ENCODE measurements at places on chromosomes 5 and 9.

GRCh38 chr9:135561391-135562234, at the start of gene PAEP:
Gene PAEP, plus strand, starts transcription at chr9:135561756.
- DNase-seq: no peak

- DNase-seq: no peak
Measured at GRCh38 chr9:20941174-20941690, 90.2 kb downstream of the HACD4 start.

GRCh38 chr5:81021951-81022687, 62.0 kb downstream of the RASGRF2 start:
- DNase-seq: no peak

DNA sequence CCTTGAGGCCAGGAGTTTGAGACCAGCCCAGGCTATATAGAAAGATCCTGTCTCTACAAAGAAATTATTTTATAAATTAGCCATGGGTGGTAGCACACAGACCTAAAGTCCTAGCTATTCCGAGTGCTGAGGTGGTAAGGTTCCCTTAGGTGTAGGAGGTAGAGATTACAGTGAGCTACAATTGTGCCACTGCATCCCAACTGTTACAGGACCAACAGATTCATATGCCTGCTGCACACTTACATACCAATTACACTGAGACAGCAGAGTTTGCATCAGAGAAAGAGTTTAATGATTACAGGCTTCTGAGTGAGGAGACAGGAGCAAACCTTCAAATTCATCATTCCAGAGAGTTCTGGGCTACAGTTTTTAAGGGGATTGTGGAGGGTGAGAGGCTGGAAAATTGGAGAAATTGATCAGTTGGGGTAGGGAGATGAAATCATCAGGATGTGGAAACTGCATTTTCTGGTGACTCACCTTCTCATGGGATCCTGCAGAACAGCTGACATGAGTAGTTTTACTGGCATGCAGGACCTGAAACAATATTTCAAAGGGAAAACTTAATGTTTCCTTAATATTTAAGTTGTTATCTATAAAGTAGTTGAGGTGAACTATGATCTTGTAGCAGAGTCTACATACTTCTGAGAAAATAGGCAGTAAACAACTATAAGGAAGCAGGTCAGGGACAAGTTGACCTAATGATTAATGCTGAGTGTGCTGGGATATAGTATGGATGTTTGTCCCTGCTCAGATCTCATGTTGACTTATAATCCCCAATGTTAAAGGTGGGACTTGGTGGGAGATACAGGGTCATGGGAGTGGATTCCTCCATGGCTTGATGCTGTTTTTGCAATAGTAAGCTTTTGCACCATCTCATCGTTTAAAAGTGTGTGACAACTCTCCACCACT, 54.7 kb downstream of the ANXA2R start:
- no peak for DNase-seq

DNA sequence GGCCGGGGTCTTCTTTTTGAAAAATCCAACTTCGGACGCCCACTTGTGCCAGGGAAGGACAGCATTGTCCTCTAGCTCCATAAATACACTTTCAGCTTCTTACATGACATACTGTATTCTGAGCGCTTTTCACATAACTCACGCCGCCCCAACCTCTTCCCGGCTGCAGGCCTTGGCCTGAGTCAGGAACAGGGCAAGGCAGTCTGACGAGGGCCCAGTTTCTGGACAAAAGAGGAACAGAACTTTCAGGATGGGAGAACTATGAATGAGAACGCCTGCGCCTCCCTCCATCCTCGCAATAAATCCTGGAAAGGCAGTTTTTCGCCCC, 650 bp downstream of the DCTN4 start:
- no peak for DNase-seq

GRCh38 chr5:53825016-53825415, 264.6 kb downstream of the NDUFS4 start:
- DNase-seq: no peak

DNA sequence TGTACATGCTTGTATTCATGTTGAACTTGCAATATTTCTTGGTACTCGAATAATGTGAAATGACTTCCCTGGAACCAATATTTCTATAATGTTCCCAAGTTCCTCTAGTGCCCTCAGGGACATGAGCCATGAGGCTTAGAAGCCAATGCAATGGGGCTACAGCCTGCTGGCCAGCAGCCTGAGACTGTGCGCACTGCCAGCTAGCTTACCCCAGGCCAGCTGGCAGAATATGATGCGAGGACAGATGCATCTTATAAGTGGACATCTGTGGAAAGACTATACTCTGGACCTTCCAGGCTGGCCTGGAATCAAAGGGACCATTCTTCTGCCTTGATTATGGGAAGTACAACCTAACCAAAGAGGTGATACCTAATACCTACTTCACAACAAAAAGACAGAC, 1862.0 kb upstream of the ACO1 start:
- no peak for DNase-seq

GRCh38 chr9:87710443-87710842, 15.5 kb upstream of the CTSL start:
- no peak for DNase-seq

GRCh38 chr9:83410701-83411100, 127.5 kb downstream of the FRMD3 start:
- DNase-seq: no peak

DNA sequence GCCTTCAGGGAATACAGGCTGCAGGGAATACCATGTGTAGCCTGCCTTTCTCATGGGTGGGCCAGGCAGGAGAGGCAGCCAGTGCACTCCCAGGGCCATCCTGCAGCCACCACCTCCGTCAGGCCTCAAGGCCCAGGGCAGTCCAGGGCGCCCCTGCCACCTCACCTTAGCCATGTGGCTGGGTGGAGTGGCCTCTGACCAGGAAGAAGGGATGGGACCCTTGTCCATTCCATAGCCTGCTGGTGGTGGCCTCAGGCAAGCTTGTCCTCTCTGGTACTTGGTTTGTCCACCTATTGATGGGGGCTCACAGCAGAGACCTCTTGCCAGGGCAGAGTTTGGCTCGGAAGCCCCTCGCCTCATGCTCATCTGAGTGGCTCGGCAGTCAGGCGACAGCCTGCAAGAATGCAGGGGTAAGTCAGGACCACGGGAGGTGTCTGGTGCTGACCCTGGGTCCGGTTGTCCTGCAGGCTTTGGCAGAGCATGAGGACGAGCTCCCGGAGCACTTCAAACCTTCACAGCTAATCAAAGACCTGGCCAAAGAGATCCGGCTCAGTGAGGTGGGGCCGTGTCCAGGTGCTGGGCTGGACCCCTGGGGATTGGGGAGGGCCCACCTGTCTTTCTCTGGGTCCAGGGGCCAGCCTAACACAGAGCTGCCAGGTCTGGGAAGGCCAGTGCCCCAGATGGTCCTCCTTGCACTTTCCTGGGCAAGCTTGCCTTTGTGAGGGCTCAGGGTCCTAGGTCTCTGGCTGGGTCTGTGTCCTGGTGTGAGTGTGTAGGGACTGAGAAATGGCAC, 82.9 kb downstream of the PHF2 start:
- no peak for DNase-seq

- no peak for DNase-seq
Measured at GRCh38 chr9:34759432-34760134, 49.6 kb upstream of the CCL21 start.

GRCh38 chr9:127589955-127590370, 22.1 kb upstream of the STXBP1 start:
- no peak for DNase-seq

DNA sequence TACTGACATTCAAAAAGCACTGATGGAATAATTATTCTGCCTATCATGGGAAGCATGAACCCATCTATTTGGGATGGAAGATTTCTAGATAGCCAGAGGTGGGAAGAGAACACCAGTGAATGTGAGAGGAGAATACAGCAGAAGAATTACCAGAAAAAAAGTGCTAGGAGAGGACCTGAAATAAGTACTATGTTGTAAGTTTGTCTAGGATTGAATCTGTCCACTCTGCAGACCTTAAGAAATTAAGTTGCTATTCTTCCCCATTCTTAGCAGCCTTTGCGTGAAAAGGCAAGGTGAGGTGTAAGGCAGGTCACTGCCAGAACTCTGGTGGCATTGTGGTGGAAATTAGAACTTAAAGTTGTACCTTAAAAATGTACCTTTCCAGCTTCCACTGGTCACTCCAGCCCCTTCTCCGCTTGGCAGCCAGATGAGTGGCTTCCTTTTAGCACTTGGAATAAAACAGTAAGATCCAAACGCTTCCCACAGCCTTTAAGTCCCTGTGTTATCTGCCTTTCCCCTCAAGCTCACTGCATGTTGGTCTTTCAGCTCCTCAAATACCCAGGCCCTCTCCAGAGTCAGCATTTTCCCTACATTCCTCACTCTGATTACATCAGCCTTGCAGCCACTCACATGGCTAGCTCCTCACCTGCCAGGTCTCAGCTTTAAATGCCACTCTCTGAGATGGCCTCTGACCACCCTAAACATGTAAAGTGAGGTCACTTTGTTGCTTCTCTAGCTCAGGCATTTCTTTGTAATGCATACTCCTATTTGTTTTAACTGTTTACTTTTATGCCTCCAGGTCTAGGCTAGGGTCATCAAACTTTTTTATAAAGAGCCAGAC, 253.0 kb downstream of the EPB41L4A start:
- no peak for DNase-seq

- no peak for DNase-seq
Measured at GRCh38 chr9:121841771-121842611, 190.6 kb downstream of the DAB2IP start.

DNA sequence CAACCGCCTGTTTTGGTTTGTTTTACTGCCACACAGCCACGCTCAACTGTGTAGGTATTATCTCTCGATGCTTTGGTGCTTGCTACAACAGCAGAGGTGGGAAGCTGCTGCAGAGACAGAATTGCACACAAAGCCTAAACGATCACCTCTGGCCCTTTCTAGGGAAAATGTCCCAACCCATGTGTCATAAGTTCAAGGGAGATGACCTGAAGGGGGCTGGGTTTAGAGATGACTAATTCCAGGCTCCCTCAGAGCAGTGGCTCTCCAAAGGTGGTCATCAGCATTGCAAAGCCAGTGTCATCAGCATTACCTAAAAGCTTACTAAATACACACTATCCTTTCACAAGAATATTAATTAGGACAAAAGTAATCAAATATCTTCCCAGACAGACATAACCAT, 10.9 kb downstream of the ZNF622 start:
- DNase-seq: no peak

GRCh38 chr5:44536650-44537260, 147.5 kb upstream of the FGF10 start:
- DNase-seq: no peak

- no peak for DNase-seq
Measured at GRCh38 chr9:131733541-131734061, 6.3 kb downstream of the RAPGEF1 start.

DNA sequence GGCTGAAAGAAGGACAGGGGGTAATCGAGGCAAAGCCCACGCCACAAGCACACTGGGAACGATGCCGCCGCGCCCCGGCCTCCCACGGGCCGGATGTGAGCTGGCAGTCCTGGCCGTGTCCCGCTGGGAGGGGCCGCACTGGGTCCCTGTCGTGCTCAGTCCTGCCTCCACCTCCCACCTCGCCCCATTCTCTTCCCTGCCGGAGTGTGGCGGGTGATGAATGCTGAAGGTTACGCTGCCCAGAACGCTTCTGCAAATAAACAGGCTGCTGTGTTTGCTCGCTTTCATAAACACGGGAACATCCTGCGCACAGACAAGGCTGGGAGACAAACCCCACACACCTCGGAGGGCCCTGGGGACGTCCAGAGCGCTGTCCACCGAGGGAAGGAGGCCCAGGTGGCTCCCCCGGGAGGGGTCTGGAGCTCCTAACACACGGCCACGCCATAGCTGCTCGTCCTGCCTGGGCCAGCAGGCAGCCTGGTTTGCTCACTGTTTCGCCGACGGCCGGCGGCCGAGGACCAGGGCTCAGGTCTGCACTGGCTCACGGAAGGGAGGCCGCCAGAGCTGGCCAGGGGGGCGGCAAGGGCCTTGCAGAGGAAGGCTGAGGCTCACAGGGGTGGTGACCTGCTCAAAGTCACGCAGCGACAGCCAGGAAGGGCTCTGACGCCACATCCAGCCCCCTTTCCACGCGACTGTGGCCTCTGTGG, 2.3 kb downstream of the DNLZ start:
- no peak for DNase-seq

- no peak for DNase-seq
Measured at GRCh38 chr9:77495834-77496671, 152.1 kb downstream of the GNA14 start.

GRCh38 chr5:56175488-56175887, 57.6 kb downstream of the ANKRD55 start:
- no peak for DNase-seq

DNA sequence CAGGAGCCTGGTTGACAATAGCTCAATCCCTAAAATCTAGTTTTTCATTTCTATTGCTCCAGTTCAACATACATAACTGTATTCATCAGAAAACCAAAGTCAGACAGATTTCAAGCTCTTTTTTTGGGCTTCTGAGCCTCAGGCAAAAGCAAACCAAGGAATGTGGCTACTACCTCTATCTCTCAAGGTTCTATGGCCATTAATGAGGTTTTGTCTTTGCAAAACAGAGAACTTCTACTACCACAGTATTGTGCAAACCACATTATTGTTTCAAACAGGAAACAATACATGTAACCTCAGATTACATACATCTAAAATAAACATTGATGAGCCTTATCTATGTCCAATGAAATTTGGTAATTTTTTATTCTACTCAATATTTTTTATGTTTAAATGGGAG, 35.5 kb upstream of the FTMT start:
- DNase-seq: no peak

DNA sequence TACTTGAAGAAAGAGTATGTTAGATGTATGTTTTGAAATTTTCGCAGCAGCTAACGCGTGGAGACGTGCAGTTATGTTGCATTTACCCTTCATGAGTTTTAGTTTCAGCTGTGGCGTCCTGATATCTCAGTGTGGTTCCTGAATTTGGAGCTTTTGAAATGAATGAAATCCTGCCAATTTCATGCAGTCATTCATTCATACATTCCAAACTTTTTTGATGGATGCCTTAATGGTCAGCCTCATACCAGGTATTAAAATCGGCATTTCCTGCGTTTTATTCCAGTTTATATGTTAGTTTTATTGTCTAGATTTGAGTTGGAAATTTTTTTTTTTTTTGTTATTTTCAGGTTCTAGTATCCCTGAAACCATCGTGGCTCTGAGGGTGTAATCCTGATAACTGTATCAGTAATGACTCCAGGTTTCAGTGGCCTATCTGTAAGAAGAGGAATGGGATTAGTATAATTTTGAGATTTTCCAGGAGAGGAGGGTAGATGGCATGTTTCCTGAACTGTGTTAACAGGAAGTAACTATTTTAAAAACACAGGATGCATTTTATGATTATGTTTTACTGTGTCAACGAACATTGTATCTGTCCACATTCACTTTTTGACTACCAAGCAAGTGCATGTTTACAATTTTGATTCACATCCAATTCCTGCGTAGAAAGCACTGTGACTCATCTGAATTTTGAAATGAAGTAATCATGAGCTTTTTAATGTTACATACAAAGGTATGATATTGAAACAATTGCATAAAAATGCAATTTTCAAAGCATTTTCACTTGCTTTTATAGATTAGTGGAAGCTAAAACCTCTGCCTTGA, 1.0 kb downstream of the FOCAD start:
- no peak for DNase-seq

GRCh38 chr5:38426490-38426889, 130.0 kb downstream of the LIFR start:
- DNase-seq: no peak

GRCh38 chr5:179297486-179298180, 47.6 kb downstream of the ADAMTS2 start:
- no peak for DNase-seq
